ENCODE measurements at places on chromosomes 3 and 15. TPM values are rescaled to one million over a fixed set of nuclear protein-coding genes. Genes with fewer than 3 reads are reported as not detected.

The PTH1R gene
- total RNA-seq = 43.6 TPM

DNA sequence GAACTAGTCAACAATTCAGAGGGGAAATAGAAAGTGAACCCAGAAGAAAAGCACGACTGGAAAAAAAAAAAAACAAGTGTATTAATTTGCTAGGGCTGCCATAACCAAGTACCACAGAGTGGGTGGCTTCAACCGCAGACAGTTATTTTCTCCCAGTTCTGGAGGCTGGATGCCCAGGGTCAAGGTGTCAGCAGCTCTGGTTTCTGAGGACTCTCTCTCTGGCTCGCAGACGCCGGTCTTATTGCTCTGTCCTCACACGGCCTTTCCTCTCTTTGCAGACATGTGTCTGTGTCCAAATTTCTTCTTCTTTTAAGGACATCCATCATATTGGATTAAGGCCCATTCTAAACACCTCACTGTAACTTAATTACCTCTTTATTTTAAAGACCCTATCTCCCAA, 291.8 kb downstream of the XXYLT1 start:
- DNase-seq = no peak

DNA sequence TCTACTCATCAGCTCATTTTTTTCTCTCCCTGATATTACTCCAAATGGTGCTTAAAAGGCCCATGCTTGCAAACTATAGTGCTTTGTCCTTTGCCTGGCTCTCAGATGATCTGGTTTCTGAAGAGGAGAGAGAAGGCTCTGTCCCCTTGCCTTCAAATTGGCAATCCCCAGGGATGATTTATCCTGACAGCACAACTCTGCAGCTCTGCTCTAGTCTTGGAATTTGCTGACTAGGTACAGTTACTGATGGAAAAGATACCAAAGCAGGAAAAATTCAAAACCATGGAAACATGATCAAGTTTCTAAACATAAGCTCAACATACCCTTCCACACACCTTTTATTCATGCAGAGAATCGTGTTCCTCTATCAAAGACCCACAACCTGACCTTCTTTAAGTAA, 106.7 kb upstream of the CADPS start:
- DNase-seq = no peak

DNA sequence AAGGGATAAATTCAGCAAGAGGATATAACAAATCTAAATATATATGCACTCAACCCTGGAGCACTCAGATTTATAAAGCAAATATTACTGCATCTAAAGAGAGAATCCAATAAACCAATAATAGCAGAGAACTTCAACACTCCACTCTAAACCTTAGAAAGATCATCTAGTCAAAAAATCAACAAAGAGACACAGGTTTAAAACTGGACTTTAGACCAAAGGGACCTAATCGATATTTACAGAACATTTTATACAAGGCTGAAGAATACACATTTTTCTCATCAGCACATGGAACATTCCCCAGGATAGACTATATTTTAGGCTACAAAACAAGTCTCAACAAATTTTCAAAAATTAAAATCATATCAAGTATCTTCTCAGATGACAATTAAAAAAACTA, 379.0 kb downstream of the GBE1 start:
- no peak for DNase-seq

DNA sequence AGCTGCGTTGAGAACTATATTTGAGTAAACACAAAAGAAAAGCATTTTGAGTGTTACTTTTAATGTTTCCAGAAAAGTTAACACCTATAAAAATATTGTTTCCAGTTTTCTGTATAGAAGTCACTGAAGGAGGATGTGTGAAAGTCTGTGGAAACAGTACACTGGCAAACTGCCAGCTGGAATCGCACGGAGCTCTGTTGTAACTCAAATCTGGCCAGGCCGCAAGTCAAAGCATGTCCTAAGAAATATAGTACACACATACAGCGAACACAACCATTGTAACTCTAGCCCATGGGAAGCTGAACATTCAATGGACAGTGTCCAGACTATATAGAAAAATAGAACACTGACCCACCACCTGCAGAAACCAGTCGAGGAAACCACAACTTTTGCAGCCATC, 657.2 kb downstream of the FHIT start:
- DNase-seq = no peak
